Fibroblast of the aortic adventitia (primary cell): ENCODE measurements at places on chromosomes 2 and 18.

GRCh38 chr2:192465141-192465540 lies 270.4 kb upstream of the TMEFF2 start:
- DNase-seq = no peak

GRCh38 chr2:219280651-219281050 lies 1.5 kb downstream of the DNAJB2 start:
- DNase-seq = no peak

DNA sequence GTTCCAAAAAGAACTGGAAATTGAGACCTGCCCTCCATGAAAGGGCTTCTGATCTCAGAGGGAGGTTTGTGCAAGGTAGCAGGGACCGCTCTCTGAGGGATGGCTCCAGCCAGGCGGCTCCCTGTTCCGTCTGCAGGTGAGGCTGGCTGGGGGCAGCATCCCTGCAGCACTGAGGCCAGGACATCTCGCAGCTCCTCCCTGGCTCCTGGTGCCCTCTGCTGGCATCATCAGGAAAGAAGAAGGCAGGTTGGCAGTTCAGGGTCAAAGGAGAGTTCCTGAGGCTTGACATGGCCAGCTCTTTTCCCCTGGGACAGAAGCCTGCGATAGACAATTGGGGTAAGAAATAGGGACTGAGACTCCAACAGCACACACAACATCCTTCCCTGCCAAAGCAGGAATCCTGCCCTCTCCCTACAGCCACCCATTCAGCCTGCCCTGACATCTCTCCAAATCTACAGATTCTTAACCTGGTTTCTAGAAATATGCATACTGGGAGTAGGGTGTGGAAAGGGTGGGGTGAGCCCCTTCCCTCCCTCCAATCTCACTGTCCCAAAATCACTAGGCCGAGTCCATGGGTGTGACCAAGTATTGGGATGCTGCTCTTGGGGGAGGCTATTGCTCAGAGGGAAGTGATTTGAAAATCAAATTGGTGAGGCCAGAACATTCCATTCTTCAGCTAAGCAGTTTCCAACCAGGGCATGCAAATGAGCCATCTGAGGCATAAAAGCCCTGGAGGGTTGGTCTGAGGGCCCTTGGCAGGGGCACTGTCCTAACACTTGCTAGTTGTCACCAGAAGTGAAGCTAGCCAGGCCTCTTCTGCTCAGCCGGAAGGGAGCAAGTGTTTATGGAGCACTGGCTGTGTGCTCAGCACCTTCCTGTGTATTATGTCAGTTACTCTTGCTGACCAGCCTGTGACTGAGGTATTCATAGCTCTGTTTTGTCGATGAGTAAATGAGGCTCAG lies 185.4 kb downstream of the TFCP2L1 start:
- DNase-seq = no peak

DNA sequence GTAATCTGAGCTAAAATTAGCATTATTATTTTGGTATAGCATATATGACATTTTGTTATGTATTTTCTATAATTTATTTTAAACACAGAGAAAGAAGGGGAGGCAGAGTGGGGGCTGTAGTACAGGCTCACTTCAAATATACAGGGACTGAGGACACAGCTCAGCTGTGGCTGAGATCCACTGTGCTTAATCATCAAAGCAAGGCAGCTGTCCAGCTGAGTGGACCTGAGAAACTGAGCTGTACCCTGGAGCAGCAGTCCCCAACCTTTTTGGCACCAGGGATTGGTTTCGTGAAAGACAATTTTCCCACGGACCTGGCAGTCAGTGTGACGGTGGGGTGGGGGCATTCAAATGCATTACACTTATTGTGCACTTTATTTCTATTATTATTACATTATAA lies 687.2 kb downstream of the RNF144A start:
- no peak for DNase-seq

- no peak for DNase-seq
These were observed 92.9 kb downstream of the SH3BP4 start for GRCh38 chr2:235044501-235045271.

DNA sequence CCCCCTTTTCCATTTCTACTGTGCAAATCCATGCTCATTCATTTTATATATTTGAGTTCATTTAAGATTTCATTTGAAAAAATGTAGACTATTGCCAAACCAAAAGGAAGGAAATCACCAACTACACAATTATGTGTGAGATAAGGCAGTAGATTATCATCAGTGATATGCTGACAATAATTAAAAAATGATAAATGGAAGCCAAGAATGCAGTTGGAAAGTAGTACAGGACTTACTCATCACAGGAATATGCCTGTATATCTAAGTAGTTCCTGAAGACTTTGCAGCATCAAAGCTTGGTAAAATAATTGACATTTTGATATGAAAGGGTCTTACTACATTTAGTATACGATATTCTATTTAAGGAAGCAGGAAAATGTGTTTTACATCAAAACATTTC lies 166.1 kb upstream of the OTX1 start:
- DNase-seq = peak; percentile 77

GRCh38 chr2:234425639-234426603 lies 71.0 kb downstream of the ARL4C start:
- DNase-seq = no peak

DNA sequence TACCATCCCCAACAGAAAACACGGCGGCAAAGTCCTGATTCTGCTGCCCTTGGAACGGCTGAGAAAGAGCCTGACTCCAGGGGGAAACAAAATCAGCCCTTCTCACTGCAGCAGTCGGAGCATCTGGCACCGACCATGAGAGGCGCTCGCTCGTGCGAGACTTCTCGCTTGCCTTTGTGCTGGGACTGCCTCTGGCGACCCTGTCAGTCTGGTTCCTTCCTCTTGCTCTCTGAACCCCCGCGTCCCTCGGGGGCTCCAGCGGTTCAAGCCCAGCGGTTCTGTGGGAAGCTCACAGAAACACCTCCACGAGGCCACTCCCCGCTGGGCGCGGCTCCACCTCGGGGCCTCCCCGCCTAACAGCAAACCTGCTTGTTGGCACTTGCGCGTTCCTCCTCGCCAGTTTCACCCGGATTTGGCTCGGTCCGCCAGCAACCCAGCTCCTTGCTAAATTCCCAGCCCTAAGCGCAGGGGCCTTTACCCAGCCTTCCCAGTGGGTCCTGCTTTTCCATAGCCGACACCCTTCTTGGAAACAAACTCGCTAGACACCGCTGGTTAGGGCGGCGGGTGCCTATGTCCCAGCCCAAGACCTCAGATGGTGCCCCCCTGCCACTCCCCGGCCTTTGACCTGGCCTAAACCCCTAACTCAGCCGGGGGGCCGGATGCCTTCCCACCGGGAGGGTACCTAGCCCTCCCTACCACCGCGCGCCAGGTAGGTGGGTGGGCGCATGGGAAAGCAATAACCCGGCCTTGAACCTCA lies 2.2 kb downstream of the RND3 start:
- DNase-seq = peak; percentile 79

- no peak for DNase-seq
These were observed 33.0 kb downstream of the CASP10 start for GRCh38 chr2:201215963-201216362.

- DNase-seq = peak; percentile 16
These were observed 142.0 kb downstream of the TSN start for GRCh38 chr2:121897335-121897970.

DNA sequence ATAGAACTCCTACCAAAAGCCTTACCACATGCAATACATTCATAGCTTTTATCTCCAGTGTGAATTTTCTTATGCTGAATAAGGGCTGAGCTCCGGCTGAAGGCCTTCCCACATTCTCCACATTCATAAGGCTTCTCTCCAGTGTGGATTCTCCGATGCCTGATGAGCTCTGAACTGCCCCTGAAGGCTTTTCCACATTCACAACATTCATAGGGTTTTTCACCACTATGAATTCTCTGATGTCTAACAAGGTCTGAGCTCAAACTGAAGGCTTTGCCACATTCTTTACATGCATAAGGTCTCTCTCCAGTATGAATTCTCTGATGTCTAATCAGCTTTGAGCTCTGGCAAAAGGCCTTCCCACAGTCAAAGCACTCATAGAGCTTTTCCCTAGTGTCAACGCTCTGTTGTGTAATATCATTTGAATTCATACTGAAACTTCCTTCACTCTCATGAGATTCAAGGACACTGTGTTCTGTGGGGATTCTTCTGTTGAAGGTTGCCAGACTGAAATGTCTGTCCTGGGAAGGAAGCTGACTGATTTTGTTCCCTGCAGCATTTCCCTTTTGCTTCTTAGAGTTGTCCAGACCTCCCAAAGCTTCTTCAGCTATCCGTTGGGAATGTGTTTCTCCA lies 12.9 kb downstream of the ZNF397 start:
- DNase-seq = no peak

GRCh38 chr18:60411715-60412114 lies 39.1 kb upstream of the MC4R start:
- DNase-seq = no peak

DNA sequence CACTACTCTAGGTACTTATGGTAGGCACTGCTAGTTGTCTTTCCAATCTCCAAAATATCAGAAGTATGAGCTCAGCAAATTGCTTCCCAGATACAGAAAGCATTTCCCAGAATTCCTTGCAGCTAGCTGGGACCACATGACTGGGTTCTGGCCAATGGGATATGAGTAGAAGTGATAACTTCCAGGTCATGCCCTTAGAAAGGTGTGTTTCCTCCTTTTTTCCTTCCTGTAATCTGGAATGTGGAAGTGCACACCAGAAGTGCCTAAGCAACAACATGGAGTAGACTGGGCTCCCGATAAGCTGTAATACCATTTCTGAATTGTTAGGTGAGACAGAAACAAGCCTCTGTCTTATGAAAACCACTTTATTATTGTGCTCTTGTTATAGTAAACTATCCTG lies 279.8 kb downstream of the ZNF385B start:
- no peak for DNase-seq

DNA sequence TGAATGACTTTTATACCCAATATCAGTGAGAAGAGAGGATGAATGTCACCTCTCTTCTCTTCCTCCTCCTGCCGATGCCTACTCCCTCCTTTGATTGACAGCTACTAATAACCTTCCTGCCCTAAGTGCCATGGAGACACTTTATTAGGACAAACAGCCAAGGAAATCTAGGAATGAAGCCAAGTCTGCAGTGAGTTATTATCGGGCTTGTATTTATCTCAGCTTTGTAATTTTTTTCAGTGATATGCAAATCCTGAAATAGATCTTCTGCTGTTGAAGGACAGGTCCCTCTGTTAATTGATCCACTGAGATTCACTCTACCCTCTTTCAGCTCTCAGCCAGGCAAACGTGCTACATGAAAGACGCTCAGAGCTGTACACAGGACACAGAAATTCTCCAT lies 686.7 kb downstream of the TMEM182 start:
- no peak for DNase-seq
